ENCODE measurements at places on chromosomes 2 and 18.

- DNase-seq, result peak; percentile 60
Observed at GRCh38 chr18:7946734-7947377, 379.7 kb downstream of the PTPRM start.

- DNase-seq, result peak; percentile 67
Observed at GRCh38 chr2:207504513-207505170, 25.1 kb upstream of the CREB1 start.

DNA sequence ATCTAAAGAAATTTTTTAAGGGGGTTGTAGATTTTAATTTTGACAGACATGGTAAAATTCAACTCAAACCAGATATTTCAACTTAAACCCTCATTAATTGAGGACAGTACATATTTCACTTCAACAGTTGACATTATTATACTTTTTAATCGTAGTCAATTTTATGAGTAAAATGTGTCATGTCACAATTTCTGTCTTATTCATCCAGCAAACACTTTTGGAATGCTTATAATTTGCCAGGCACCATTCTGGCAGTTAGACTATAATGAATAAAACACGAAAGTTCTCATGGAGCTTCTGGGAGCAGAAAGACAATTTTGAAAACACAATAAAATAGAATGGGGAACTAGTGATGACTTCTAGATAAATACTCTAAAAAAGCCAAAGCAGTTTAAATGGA lies 1094.8 kb downstream of the SUCLG1 start:
- no peak for DNase-seq

DNA sequence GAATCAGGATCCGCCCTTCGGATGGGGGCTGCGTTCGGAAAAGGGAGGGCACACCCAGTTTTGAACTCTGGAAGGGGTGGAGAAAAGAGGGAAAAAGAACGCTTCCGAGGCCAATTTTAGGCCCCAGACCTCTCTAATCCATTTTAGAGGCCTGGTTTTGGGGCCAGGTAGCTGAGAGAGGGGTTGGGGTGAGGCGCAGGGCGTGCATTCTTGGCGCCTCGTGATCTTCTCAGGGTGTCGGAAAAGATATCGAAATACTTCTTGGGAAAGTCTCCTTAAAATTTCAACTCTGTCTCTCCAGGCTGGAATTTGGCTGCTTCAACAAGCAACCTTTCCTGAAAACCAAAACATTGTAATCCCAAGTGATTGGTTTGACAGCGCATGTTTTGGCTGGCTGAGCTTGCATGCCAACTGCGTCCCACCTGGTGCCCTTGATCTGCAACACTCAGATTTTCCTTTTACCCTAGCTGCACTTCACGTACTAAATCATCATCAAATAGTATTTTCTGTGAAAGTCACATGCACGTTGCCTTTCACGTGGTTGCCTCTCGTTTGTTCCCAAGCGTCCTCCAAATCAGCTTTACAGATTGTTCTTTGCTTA lies 864 bp upstream of the XPO1 start:
- no peak for DNase-seq

- DNase-seq, result peak; percentile 71
Observed at GRCh38 chr18:10128921-10129501, 215.2 kb downstream of the VAPA start.

DNA sequence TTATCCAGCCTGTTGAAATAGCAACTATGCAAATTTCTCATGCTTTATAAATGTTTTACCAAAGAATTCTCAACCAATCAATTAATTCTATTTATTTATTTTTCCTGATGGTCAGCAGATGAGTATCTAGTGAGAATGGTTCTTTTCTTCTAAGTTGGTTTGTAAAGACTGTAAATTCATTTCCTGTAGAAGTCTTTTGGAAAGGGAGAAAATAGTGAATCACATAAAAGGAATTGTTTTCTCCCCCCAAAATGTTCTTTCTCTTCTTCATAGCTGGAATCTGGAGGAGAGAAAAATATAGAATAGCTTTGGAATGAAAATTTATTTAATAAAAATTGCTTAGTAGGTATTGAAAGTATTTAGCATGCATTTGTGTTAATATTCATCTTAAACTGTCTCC lies 836.1 kb upstream of the ZEB2 start:
- peak; percentile 33 for DNase-seq

Data from AG08395 (cell line).